ENCODE measurements at places on chromosomes 2 and 18.

GRCh38 chr18:369224-370015 lies 101.6 kb upstream of the THOC1 start:
- DNase-seq, result no peak

- DNase-seq, result no peak
Measured at GRCh38 chr2:98472961-98473746, 28.5 kb downstream of the INPP4A start.

DNA sequence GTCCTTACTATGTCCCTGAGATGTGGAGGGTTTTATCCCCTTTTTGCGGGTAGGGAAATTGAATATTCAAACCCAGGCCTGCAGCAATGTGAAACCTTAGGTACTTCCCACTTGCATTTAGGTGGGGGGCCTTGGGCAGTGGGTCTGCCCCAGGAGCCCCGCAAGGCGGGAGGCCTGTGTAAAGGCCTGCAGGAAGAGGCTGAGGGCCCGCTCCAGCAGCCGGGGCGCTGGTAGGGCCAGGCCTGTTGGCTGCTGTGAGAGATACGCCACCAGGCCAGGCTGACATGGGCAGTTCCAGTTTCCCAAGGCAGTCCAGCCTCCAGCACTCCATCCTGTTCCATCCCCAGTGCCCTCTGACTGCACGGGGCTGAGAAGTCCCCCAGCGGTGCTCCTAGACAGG lies 64.2 kb downstream of the GBX2 start:
- DNase-seq, result no peak

DNA sequence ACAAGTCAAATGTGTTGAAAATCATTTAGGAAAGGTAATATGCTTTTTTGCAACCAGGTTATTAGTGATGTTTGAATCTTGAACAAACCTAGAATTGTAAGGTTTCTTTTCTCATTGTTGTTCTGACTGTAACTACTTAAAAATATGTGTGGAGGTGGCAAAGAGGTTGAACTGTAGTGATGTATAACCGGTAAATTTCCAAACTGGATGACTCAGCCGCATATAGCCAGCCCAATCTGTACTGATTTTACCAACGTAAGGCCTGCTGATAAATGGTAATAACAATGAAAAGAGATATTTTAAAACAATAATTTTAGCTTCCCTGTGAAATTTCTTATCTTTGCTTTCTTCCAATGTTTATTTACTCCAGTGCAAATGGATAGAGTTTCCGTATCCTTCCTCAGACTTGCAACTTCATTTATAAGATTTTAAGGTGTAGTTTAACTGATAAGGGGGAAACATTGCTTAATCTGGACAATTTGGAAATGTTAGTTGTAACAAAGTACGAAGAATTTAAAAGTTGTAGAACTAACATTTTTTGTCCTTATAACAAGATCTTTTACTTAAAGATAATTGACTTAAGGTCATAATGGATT lies 1170.4 kb upstream of the ZEB2 start:
- DNase-seq, result no peak

- DNase-seq, result no peak
Measured at GRCh38 chr2:113986762-113987290, 96.9 kb downstream of the ACTR3 start.

GRCh38 chr2:43106559-43107527 lies 119.6 kb downstream of the ZFP36L2 start:
- no peak for DNase-seq

DNA sequence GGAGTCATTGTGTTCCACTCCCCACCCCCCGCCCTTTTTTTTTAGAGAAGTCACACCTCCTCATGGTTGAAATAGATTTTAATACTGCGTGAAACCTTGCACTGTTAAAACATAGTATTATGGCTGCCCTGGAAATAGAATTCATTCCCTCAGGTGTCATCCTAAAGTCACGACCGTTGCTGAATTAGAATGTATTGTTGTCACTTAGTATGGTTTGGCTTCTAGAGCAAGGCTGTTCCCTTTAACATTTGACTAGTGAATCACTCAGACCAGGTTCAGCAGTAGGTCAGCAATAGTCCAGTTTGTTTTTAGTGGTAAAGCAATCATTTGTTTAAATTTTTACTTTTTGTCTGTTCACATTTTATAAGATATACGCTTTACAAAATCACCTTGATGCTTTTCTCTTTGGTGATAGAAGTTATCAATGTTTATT lies 1.2 kb downstream of the BABAM2 start:
- DNase-seq, result no peak
